ENCODE measurements at places on chromosomes 11 and 22. TPM values are rescaled to one million over a fixed set of nuclear protein-coding genes. Genes with fewer than 3 reads are reported as not detected.

The GGT5 gene
- not detected for total RNA-seq

The CPT1A gene
- total RNA-seq, result 35.8 TPM

The SCGB1D2 gene
- total RNA-seq, result not detected

The GUCY1A2 gene
- not detected for total RNA-seq

The FREY1 gene
- total RNA-seq, result 1.9 TPM

The SLC29A2 gene
- total RNA-seq, result 3.6 TPM

GRCh38 chr11:121571506-121571905 is 118.7 kb upstream of the SORL1-AS1 start:
- DNase-seq, result no peak

- DNase-seq, result no peak
These were observed 156.5 kb upstream of the SOX6 start for GRCh38 chr11:16512899-16513241.

GRCh38 chr11:17924713-17925112 is 88.1 kb downstream of the SERGEF start:
- no peak for DNase-seq

DNA sequence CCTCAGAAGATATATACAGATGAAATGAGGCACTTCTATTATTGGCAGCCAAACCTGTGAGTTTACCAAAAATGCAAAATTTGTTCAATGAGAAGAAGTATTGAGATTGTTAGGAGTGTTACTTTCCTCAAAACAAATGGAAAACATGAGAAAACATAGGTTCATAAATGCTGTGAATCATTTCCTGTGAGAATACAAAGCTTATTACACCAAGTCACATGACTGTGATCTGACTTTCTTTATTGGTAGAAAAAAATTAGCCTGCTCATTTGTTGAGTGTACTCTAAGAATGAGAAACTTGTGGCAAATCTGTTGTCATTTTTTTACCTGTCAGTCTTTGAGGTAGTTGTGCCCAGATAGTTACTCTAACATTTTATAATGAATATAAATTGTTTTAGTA is 215.1 kb downstream of the TMEM135 start:
- no peak for DNase-seq

DNA sequence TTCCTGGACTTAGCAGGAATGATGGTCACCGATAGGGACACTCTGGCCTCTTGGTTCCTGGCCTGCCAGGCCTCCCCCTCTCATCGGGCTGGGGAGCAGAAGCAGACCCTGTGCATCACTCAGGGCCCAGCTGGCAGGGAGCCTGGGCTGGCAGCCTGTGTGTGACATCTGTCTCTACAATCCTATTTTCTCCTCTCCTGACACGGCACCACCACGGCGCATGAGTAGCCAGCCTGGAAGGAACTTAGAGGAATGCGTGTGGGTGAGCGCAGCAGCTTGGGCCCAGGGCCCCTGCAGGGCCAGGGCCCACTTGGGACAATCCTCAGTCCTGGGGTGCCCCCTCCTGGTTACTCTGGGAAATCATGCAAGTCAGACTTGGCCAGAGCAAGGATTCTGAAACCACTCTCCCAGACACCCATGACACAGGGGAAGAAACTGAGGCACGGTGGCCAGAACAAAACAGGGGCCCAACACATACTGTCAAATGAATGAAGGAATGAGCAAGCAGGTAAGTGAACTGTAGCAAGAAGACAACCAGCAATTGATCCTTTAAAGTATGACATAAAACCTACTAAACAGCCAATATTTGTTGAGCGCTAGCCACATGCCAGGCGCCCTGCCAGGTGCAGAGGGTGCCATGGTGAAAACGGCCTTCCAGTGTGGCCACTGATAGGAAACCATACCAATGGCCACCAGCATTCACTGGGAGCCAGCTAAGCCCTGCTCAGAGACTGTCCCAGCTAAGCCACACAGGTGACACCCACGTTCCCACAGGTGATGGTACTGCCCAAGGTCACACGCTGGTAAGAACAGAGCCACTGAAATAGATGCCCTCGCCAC is 13.3 kb downstream of the RSPH14 start:
- peak; percentile 79 for DNase-seq

- peak; percentile 71 for DNase-seq
These were observed 1.1 kb upstream of the ABTB2 start for GRCh38 chr11:34358728-34359547.

DNA sequence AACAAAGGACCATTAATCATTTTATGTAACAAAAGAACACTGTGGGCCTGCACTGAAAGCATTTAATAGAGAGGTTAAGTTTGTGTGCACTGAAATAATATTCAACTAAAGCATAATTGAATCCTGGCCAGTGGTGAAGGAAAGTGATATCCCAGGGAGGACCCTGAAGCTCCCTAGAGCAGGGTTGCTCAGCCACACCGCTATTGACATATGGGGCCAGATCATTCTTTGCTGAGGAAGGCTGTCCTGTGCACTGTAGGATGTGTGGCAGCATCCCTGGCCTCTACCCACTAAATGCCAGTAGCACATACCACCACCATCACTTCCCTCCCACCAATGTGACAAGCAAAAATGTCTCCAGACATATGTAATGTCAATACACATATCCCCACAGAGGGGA is 166.1 kb upstream of the MTNR1B start:
- no peak for DNase-seq

- DNase-seq, result no peak
These were observed 6.2 kb downstream of the ADAMTS15 start for GRCh38 chr11:130454491-130455252.

DNA sequence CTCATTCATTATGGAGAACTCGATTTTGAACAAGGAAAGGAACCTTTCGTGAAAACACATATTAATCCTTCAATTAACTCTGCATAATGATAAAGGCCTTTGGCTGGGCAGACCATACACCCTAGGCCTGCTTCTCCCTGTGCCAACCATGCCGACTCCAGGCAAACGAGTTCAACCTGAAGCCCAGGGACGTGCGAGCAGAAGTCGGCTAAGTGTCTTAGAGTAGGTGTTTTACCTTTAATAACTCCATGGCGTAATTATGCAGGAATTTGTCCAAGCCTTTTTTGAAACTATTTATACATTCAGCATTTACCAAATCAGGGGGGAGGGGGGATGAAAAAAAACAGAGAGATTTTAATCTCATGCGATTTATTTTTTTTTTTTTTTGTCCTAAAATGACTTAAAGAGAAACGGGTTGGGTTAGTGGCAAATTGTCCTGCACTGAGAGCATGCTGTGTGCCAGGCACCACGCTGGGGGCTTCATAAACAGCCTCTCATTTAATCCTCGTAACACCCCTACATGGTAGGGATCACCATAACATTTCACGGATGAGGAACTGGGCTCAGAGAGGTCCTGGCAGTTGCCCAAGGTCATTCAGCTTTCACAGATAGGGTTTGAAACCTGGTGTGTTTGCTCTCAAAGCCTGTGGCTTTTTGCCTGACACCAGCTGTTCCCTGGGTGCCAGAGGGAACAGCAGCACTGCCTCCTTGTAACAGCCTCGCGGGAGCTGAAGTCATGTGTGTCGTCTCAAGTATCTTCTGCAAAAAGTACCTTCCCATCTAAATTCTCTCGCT is 423.9 kb downstream of the MN1 start:
- no peak for DNase-seq

GRCh38 chr11:88320149-88320559 is 17.4 kb downstream of the CTSC start:
- no peak for DNase-seq

- DNase-seq, result no peak
These were observed 12.9 kb downstream of the RELT start for GRCh38 chr11:73389134-73389525.

DNA sequence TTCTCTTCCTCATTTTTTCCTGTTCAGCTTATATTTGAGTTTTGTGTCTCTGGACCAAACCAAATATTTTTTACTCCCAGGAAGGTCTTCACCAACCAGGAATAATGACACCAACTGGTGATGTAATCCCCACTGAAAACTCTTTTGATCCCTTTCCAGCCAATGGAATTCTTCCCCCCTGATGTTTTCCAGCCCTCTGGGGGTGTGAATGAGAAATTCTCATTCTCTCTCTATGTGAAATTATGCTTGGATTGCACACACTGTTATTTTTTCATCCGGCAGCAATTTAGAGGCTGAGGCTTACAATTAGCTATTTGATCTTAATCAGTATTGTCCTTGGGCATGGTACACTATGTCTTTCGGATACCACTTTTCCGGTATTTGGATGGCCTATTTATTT is 39.5 kb upstream of the SLC1A2 start:
- no peak for DNase-seq

- no peak for DNase-seq
These were observed 52.2 kb downstream of the CYTH4 start for GRCh38 chr22:37334461-37334858.

- DNase-seq, result no peak
These were observed 24.2 kb downstream of the UBE2L3 start for GRCh38 chr22:21591695-21592094.

DNA sequence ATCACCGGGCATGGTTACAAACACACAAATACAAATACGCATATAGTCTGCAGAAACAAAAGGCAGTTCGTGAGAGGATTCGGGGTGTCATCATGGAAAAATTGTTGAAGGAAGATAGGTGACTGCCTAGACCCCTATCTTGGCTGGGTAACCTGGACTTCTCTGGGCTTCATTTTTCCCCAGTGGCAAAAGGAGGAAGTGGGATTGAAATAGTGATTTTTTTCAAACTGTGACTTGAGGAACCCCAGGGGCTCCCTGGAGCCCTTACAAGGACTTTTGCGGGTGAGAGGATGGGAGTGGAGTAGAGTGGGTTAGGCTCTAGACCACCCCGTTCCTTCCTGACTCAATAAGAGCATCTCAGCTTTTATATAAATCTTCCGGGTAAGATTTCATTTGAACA is 1.0 kb upstream of the ELF5 start:
- DNase-seq, result no peak

DNA sequence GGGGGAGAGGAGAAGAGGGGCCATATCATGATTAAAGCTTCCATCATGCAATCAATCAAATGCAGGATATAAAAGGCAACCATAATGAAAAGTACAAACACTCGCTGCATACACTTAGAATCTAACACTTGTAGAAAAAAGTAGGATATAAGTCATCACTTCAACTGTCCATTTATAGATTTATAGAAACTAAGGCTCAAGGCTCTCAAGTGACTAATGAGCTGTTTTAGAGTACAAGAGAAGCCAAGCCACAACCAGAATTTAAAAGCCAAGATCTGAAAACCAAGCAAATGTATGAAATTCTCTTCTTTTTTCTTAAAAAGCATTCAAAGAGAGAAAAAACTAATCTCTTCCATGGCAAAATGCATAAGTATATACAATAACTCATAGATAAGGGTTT is 160.2 kb upstream of the BLID start:
- no peak for DNase-seq

- DNase-seq, result no peak
These were observed 392.8 kb upstream of the CCDC90B start for GRCh38 chr11:83678831-83679584.

GRCh38 chr11:12109591-12110196 is 696 bp upstream of the MICAL2 start:
- DNase-seq, result peak; percentile 62

DNA sequence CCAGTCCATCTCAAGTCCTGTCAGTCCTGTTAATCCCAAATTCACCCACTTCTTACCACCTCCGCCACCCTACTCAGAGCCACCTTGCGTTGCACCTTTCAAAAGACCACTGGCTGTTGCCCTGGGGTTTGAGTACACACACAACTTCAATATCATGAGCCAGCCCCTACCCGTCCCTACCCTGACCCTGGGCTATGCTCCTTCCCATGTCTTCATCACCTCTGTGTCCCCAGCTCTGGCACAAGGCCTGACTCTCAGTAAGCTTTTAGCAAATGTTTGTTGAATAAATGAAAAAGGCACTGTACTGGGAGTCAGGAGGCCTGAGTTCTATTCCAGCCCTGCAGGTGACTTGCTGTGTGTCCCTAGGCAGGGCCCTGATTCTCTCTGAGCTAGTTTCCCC is 26.5 kb downstream of the OTOG start:
- no peak for DNase-seq

- DNase-seq, result no peak
These were observed 3.1 kb upstream of the CAVIN3 start for GRCh38 chr11:6323291-6323905.

DNA sequence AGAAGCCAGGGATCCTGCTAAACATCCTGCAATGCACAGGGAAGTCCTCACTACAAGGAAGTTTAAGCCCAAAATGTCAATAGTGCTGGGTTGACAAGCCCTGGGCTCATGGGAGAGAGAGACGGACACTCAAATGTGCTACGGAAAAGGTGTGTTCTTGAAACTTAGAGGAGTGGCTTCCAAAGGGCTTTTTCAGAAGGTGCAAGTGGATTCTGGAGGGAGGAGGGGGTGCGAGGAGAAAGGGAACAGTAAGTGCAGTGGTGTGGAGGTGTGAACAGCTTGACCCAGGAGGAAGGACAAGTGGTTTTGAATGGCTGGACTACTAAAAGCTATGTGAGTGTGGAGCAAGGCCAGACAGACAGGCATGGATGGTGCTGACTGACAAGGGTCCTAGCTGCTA is 50.4 kb upstream of the CECR2 start:
- DNase-seq, result no peak

- peak; percentile 38 for DNase-seq
These were observed 12.2 kb downstream of the BCL9L start for GRCh38 chr11:118913411-118914125.

GRCh38 chr11:16012125-16012751 is 344.1 kb downstream of the SOX6 start:
- DNase-seq, result no peak

- no peak for DNase-seq
These were observed 18.0 kb downstream of the PHLDA2 start for GRCh38 chr11:2911088-2911784.

DNA sequence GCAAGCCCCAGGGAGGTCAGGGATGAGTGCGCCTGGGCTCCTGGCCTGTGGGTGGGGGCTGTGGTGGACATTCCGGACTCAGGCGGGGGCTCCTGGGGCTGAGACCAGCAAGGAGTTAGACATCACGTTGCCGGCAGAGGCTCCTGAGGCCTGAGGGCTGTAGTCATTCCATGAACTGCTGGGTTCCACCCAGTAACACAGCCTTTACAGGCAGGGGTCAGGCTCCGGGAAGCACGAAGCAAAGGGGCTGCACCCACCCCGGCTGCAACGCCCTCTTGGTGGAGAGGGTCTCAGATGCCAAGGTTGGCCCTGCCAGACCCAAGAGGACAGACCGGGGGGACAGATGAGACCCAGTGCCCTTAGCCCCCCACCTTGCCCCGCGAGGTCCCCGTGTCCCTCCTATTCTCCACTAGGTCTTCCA is 9.0 kb downstream of the TNNT3 start:
- DNase-seq, result no peak

- no peak for DNase-seq
These were observed 194.3 kb downstream of the OPCML start for GRCh38 chr11:133337951-133338418.

- no peak for DNase-seq
These were observed 1.7 kb downstream of the TRPT1 start for GRCh38 chr11:64224151-64224890.
